ENCODE measurements at places on chromosomes 11 and 22. TPM values are rescaled to one million over a fixed set of nuclear protein-coding genes. Genes with fewer than 3 reads are reported as not detected.

The OR52E6 gene
- not detected for total RNA-seq

The APOBEC3C gene
- 29.8 TPM for total RNA-seq

The MRGPRX4 gene
- not detected for total RNA-seq

The TYR gene
- not detected for total RNA-seq

The P2RX3 gene
- total RNA-seq = not detected

The SVIP gene
- total RNA-seq = 14.7 TPM

The CLCF1 gene
- total RNA-seq = 1.6 TPM

The OR52N4 gene
- not detected for total RNA-seq

The RTCB gene
- 50.3 TPM for total RNA-seq

The MOV10L1 gene
- total RNA-seq = 0.12 TPM

The KCNJ1 gene
- not detected for total RNA-seq

The BARX2 gene
- 92.8 TPM for total RNA-seq

The OR8G5 gene
- total RNA-seq = not detected

The CYP2D6 gene
- 1.1 TPM for total RNA-seq
